IMR-90 (cell line): ENCODE measurements at places on chromosomes 16 and 17. TPM values are rescaled to one million over a fixed set of nuclear protein-coding genes. Genes with fewer than 3 reads are reported as not detected.

GRCh38 chr16:73998707-73999106 lies 297.9 kb upstream of the PSMD7 start:
- no peaks in the 10 kb centered on the region for H3K27me3 ChIP-seq
- no peaks in the 10 kb centered on the region for H3K4me1 ChIP-seq
- H3K27ac ChIP-seq: no peak overlapping the region
- H3K4me3 ChIP-seq: no peak overlapping the region
- no peaks in the 10 kb centered on the region for H3K36me3 ChIP-seq

Gene IL17C
- not detected in 2 replicates for total RNA-seq

DNA sequence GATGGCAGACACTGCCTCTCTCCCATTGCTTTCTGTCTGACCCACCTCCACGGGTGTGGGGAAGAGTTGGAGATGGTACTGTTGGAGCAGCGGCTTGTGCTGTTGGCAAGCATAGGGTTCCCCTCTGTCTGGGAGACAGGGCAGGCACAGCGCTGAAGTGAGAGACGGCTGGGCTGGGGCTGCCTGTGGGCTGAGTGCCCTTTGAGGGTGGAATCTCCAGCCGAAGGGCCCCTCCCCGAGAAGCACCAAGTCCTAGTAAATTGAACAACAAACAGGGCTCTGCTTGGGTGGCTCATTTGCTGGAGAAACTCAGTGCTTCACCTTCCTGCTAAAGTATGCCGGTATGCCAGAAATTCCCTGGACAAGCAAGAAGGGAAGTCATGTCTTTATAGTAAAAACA lies 79.7 kb downstream of the KSR1 start:
- no peak overlapping the region for H3K4me3 ChIP-seq
- no peak for DNase-seq
- H3K27ac ChIP-seq: peak overlapping the region; percentile 94
- peaks cover 73% of the 10 kb centered on the region for H3K4me1 ChIP-seq
- no peaks in the 10 kb centered on the region for H3K36me3 ChIP-seq

DNA sequence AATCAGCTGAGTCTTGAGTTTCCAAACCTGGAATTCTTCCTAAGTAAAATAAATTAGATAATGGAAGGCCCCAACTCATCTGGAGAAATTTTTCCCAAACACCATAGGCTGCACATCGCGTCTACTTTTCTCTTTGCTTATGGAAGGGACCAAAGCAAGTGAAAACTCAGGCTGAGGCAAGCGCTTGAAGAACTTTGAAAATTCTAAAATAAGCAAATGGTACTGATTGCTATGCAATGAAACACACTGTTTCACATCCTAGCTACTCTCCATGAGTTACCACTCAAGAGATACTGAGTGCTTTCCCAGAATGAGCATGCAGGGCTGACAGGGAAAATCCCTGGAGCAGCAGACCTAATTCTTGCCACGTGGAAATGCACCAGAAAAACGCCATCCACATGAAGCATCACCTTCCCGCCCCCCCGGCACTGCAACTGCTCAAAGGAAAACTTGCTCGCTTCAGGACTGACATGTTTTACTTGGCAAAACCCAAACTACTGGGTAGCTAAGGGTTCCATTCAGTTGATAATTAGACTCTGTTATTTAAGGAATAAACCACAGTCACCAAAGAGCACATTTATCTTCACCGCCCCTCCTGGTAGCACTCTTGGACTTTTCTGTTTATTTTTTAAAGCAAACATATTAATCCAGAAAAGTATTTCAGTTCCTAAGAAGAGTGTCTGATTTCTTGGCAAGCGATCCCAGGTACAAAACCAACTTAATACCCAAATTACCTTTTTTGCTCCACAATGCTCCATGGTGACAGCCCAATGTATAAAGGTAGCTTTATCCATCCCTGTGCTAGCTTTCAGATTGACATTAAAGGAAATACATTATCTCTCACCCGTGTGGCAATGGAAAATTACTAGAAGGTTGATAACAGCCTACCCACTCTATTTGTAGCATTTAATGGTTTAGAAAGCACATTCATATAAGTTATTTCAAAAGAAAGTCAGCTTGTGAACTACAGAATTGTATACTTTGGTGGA lies 62.5 kb downstream of the WDR59 start:
- no peaks in the 10 kb centered on the region for H3K4me1 ChIP-seq
- DNase-seq: peak; percentile 44
- H3K27me3 ChIP-seq: no peaks in the 10 kb centered on the region

- H3K27ac ChIP-seq: peak overlapping the region; percentile 79; the same call in 1 of the 2 replicates
- no peak overlapping the region for H3K4me3 ChIP-seq
- H3K36me3 ChIP-seq: peaks cover 36% of the 10 kb centered on the region
- DNase-seq: peak; percentile 10
Measured at GRCh38 chr16:70574595-70575271, 51.1 kb downstream of the SF3B3 start.

GRCh38 chr16:79838496-79839259 lies 238.1 kb upstream of the MAF start:
- no peaks in the 10 kb centered on the region for H3K4me1 ChIP-seq
- H3K27ac ChIP-seq: no peak overlapping the region
- H3K27me3 ChIP-seq: no peaks in the 10 kb centered on the region

GRCh38 chr16:78996790-78997189 lies 603.7 kb downstream of the MAF start:
- no peaks in the 10 kb centered on the region for H3K36me3 ChIP-seq
- no peak for DNase-seq
- H3K4me3 ChIP-seq: no peak overlapping the region
- no peaks in the 10 kb centered on the region for H3K27me3 ChIP-seq

- H3K27ac ChIP-seq: peak overlapping the region; percentile 26; the same call in 1 of the 2 replicates
- H3K4me1 ChIP-seq: peaks cover 23% of the 10 kb centered on the region
- peak; percentile 74 for DNase-seq
- no peaks in the 10 kb centered on the region for H3K36me3 ChIP-seq
- no peaks in the 10 kb centered on the region for H3K27me3 ChIP-seq
Measured at GRCh38 chr17:80029258-80029974, 6.3 kb downstream of the TBC1D16 start.

DNA sequence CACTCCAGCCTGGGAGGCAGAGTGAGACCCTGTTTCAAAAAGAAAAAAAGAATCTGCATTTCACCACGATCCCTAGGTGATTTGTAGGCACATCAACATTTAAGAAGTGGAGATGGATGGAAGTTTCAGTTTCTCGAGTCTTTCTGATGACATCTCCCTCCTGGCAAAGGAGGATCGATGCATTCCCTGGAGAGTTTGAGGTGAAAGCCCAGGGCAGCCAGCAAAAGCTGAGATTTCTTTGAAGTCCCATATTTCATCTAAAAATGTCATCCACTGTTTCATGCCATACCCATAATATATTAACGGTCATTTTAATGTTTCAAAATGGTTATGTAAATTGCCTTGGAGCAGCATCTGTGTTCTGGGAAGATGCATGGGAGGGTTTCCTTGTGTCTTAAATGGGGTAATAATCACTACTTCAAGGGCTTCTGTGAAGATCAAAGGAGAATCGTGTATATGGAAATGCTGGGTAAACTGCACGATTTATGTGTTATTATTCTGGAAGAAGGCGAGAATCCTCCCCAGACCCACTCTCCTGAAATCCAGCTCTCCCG lies 63.4 kb downstream of the KATNIP start:
- no peak overlapping the region for H3K4me3 ChIP-seq
- H3K4me1 ChIP-seq: peaks cover 1% of the 10 kb centered on the region; the same call in 1 of the 2 replicates
- no peak for DNase-seq
- peaks cover 3% of the 10 kb centered on the region; the same call in 1 of the 2 replicates for H3K36me3 ChIP-seq

Gene WNK4
- 1.3 and 1.9 TPM in 2 replicates for total RNA-seq

DNA sequence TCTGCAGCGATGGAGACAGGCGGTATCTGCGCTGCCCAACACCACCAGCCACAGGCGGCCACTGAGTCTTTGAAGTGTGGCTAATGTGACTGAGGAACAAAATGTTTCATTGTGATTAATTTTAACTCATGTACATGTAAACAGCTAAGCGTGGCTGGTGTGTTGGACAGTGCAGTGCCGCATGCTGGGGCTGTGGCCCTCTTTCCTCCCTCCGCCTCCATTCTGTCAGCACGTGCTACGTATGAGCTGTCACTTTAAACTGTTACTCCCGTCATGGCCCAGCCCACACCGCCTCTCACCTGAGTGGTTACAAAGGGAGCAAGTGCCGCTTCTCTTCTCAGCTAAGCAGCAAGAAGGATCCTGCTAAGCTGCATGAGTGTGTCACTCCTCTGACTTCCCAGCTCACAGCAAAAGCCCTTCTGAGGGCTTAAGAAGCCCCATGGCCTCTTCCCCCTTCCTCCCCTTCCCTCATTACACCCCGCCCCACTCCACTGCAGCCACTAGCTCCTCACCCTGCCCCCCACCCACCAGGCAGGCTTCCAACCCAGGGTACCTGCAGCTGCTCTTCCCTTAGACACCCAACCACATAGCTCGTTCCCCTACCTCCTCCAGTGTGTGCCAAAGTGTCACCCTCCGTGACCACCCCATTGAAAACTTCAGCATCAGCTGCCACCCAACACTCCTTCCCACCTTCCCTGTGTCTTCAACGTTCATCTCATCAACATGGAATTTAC lies 15.0 kb downstream of the HASPIN start:
- H3K27me3 ChIP-seq: peaks cover 9% of the 10 kb centered on the region; the same call in 1 of the 2 replicates
- H3K27ac ChIP-seq: no peak overlapping the region
- peak; percentile 10 for DNase-seq
- no peaks in the 10 kb centered on the region for H3K36me3 ChIP-seq

Gene MARVELD3
- total RNA-seq: not detected in 2 replicates

Gene CACNA1G
- under 0.01 TPM in 1 of 2 replicates, not detected in the other for total RNA-seq

- no peak for DNase-seq
- H3K27ac ChIP-seq: no peak overlapping the region
- H3K27me3 ChIP-seq: peaks cover 71% of the 10 kb centered on the region
- H3K4me3 ChIP-seq: no peak overlapping the region
Measured at GRCh38 chr17:43984521-43984920, 19.9 kb upstream of the NAGS start.

DNA sequence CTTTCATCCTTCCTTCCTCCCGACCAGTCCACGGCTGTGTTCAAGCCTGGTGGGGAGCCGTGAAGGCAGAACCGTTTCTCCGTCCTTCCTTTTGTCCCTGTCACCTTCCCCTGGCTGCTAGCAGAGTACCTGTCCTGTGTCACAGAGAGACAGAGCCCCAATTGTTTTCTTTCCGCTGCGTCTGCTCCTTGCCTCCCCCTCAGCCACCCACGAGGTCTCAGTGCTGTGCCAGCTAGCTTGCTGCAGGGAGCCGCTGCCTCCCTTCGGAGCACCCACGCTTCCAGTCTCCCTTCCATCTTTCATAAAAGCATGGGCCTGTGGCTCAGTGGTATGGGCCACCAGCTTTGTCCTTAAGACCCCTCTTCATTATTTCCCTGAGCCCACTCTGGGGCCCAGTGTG lies 62.2 kb downstream of the MPRIP start:
- DNase-seq: no peak
- no peak overlapping the region for H3K4me3 ChIP-seq
- peaks cover 26% of the 10 kb centered on the region for H3K4me1 ChIP-seq
- H3K27ac ChIP-seq: no peak overlapping the region
- peaks cover 11% of the 10 kb centered on the region for H3K36me3 ChIP-seq

Gene GNG13
- not detected in 2 replicates for total RNA-seq

Gene TBC1D3I
- total RNA-seq: not detected in 2 replicates

- no peaks in the 10 kb centered on the region for H3K4me1 ChIP-seq
- no peak for DNase-seq
- peaks cover 8% of the 10 kb centered on the region for H3K27me3 ChIP-seq
- no peak overlapping the region for H3K4me3 ChIP-seq
Measured at GRCh38 chr16:47043200-47043599, 69.7 kb upstream of the DNAJA2 start.

- H3K36me3 ChIP-seq: no peaks in the 10 kb centered on the region
- H3K4me1 ChIP-seq: peaks cover 25% of the 10 kb centered on the region
- DNase-seq: peak; percentile 94
- H3K4me3 ChIP-seq: no peak overlapping the region
- no peaks in the 10 kb centered on the region for H3K27me3 ChIP-seq
- peak overlapping the region; percentile 77 for H3K27ac ChIP-seq
Measured at GRCh38 chr16:14501331-14502255, 128.5 kb downstream of the PARN start.

DNA sequence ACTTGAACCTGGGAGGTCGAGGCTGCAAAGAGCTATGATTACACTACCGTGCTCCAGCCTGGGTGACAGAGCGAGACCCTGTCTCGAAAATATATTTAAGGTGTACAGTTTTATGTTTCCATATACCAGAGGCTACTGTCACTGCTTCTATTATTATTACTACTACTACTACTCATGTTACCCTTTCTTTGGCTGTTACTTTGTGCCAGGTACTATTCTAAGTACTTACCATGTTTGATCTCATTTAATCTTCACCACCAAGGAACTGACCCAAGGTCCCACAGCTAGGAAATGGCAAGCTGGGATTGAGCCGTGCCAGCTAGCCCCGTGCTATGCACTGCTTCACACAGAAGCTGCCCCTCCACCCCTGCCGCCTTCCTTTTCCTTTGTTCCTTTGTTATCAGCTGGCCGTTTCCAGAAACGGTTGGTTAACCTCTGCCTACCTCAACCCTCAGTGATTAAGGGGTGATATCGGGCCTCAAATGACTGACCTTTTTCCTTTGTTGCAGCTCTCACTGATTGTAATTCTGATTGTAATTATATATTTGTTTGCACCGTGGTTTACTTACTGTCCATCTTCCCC lies 78.4 kb downstream of the ABCC1 start:
- H3K27ac ChIP-seq: peak overlapping the region; percentile 88
- peaks cover 51% of the 10 kb centered on the region for H3K4me1 ChIP-seq
- peaks cover 47% of the 10 kb centered on the region for H3K36me3 ChIP-seq

- H3K4me1 ChIP-seq: no peaks in the 10 kb centered on the region
- no peak overlapping the region for H3K4me3 ChIP-seq
- H3K27me3 ChIP-seq: no peaks in the 10 kb centered on the region
- DNase-seq: no peak
- no peak overlapping the region for H3K27ac ChIP-seq
Measured at GRCh38 chr17:73623818-73624217, 20.4 kb downstream of the SDK2 start.

- H3K27me3 ChIP-seq: no peaks in the 10 kb centered on the region
- no peaks in the 10 kb centered on the region for H3K4me1 ChIP-seq
- H3K4me3 ChIP-seq: no peak overlapping the region
- no peak overlapping the region for H3K27ac ChIP-seq
Measured at GRCh38 chr17:11406716-11407115, 165.7 kb downstream of the SHISA6 start.

- H3K4me1 ChIP-seq: no peaks in the 10 kb centered on the region
- DNase-seq: peak; percentile 1
- H3K4me3 ChIP-seq: no peak overlapping the region
- no peaks in the 10 kb centered on the region for H3K36me3 ChIP-seq
Measured at GRCh38 chr16:76265434-76266045, 11.7 kb upstream of the CNTNAP4 start.

GRCh38 chr17:4839965-4840892 lies 7.1 kb downstream of the MINK1 start:
- peaks cover 16% of the 10 kb centered on the region for H3K4me1 ChIP-seq
- H3K27ac ChIP-seq: peak overlapping the region; percentile 47
- H3K4me3 ChIP-seq: no peak overlapping the region
- peak; percentile 67 for DNase-seq
